Muscle of back (tissue), 13 donors: ENCODE measurements at places on chromosomes 2 and 18.

GRCh38 chr2:201574766-201575165 is 68.5 kb downstream of the TMEM237 start:
- DNase-seq, result no peak

- no peak for DNase-seq
Measured at GRCh38 chr2:16112251-16112971, 172.1 kb downstream of the MYCN start.

- DNase-seq, result no peak
Measured at GRCh38 chr2:71850306-71850801, 297.3 kb downstream of the CYP26B1 start.

GRCh38 chr2:95388856-95389244 is 13.7 kb upstream of the FAHD2A start:
- no peak for DNase-seq

- no peak for DNase-seq
Measured at GRCh38 chr2:128640166-128640844, 321.6 kb upstream of the HS6ST1 start.

- no peak for DNase-seq
Measured at GRCh38 chr2:235898766-235899165, 269.4 kb downstream of the GBX2 start.

DNA sequence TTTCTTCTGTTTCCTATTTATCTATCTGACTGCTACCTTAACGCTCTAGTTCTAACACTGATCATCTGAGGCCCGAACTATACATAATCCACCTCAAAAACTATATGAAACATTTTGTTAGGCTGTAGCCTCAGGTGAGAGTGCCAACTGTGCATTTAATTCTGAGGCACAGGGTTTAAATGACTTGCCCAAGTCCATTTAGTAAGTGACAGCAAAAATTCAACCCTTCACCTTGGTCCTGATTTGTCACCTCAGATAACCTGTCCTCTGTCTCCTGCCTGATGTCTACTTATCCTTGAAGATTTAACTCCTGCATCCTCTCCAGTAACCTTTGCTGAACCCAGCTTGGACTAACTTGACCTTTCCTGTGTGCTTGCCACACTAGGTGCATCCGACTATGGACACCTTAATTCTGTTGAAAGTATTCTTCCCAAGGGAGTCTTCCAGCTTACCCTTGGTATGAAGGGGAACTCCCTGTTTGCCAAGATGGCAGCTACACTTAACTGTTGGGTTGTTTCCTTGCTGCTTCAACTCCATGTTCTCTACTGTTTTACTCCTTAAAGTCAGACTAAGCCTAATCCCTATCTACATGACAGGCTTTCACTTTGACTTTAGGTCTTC is 23.5 kb downstream of the CD302 start:
- DNase-seq, result no peak

- no peak for DNase-seq
Measured at GRCh38 chr18:42534313-42534712, 579.3 kb downstream of the PIK3C3 start.

DNA sequence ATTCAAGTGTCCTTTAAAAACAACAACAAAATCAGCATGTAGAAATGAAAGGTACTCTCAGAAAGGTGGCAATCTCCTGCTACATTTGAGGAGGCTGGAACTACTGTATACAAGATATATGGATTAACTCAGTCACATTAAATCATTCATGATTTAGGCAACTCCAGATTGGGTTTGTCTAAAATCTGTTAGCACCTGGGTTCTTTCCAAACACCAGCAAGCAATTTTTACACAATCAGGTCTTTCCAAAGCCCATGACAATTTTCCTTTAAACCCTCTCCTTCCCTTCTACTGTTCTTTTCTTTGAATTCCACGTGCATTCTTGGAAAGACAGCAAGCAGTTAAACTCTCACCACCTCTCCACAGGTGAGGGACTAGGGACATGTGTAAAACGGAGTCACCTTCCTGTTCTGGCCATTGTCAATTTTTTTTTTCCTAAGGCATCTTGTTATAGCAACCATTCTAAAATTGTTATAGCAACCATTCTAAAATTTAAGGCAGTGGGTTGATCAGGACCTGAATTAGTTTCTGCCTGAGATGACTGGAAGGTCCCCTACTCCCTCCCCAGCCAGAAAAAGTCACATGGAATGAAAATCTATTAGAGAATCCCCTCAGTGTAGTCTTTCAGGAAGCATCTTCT is 113.9 kb downstream of the ANKRD44 start:
- no peak for DNase-seq

DNA sequence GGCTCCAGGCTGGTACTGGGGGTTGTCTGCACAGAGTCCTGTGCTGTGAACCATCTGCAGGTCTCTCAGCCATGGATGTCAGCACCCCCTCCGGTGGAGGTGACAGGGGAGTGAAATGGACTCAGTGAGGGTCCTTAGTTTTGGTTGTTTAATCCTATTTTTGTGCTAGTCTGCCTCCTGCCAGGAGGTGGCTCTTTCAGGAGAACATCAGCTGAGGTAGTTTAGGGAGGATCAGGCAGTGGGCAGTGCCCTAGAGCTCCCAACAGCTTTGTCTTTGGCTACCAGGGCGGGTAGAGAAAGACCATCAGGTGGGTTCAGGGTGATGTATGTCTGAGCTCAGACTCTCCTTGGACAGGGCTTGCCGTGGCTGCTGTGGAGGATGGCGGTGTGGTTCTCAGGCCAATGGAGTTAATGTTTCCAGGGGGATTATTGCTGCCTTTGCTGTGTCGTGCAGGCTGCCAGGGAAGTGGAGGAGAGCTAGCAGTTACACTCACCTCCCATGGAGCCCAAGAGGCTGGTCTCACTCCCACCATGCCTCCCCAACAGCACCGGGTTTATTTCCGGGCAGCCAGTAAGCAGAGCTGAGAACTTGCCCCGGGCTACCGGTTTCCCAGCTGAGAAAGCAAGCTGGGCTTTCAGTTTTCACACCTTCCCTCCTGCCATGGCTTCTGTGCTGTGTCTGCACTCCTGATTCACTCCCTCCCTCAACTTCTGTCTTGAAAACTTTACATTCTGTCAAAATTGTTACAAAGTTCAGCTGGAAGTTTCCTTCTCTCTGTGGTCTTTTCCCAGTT is 563.4 kb downstream of the XIRP2 start:
- DNase-seq, result no peak

GRCh38 chr2:83971547-83971946 is 487.5 kb downstream of the SUCLG1 start:
- no peak for DNase-seq

DNA sequence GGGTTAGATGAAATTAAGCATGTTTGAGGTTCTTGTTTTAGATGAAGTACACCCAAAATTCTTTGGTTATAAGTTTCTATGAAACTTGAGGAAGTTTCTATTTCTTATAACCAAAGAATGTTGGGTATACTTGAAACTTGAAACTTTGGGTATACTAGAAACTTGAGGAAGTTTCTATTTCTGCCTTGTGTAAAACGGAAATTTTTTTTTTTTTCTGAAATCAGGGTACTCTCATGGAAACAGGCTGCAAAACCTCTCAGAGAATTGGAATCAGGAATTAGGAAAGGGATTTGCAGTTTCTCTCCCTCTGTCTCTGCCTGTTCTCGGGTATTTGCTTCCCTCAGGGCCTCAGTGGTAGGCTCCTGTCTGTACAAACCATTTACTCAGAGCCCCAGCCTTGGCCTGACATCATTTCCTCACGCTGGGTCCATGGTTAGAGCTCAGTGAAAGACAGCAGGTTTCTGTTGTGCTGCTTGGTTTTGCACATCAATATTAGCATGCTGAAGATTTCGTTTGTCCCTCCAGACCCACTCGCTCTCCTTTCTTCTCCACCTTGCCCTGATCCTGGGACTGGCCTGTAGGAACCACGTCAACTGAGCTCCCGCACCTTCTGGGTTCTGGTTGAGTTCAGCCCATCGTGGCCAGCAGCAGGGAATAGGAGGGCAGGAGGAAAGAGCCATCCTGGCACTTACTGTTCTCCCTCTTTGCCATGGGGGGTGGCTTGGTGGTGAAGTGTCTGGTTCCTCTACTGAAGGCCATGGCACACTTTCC is 106.4 kb downstream of the POLR1A start:
- DNase-seq, result no peak

GRCh38 chr2:69914950-69915945 is at the start of gene MXD1:
Gene MXD1 (plus strand): TSS chr2:69915109. CDS start chr2:69915331, 222 bp downstream.
- DNase-seq, result peak; percentile 17

GRCh38 chr2:13021470-13021957 is 304.8 kb downstream of the TRIB2 start:
- DNase-seq, result no peak

GRCh38 chr2:107414376-107414775 is 412.3 kb upstream of the RGPD4 start:
- no peak for DNase-seq

GRCh38 chr18:71221405-71221804 is 932.6 kb downstream of the SOCS6 start:
- no peak for DNase-seq

- DNase-seq, result no peak
Measured at GRCh38 chr2:95004287-95004686, 21.2 kb upstream of the MAL start.

DNA sequence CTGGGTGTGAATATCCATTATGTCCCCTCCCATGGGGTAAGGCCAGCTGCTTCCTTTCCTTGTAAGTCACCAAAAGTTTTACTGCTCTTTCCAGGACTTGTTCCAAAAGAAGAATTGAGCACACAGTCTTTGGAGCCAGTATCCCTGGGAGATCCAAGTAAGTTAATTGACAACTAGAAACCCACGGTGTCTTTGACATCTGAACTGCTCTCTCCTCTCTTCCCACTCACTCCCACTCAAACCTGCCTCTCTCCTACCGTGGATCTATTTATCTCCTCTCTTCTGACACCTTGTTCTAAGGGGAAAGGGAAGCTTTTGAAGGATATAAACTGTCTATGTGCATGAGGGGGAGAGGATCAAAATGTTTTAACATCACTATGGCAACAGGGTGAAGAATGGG is 86.7 kb downstream of the VIT start:
- peak; percentile 78 for DNase-seq

DNA sequence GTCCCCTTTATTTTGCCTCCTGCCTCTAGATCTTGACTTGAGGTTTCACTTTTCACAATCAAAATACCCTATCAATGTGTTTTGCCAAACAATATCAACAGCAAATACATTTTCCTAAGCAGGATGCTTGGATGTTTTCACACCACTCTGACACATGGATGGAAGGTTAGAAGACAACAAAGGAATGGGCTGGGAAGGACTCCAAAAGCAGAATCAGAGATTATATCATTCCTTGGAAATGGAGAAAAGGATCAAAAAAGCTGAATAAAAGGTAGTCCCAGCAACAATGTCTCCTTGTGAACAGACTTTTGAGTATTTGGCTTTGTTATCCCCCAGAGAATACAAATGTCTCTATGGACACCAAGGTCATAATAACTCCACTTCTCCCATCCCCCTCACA is 170.8 kb downstream of the ETAA1 start:
- no peak for DNase-seq

DNA sequence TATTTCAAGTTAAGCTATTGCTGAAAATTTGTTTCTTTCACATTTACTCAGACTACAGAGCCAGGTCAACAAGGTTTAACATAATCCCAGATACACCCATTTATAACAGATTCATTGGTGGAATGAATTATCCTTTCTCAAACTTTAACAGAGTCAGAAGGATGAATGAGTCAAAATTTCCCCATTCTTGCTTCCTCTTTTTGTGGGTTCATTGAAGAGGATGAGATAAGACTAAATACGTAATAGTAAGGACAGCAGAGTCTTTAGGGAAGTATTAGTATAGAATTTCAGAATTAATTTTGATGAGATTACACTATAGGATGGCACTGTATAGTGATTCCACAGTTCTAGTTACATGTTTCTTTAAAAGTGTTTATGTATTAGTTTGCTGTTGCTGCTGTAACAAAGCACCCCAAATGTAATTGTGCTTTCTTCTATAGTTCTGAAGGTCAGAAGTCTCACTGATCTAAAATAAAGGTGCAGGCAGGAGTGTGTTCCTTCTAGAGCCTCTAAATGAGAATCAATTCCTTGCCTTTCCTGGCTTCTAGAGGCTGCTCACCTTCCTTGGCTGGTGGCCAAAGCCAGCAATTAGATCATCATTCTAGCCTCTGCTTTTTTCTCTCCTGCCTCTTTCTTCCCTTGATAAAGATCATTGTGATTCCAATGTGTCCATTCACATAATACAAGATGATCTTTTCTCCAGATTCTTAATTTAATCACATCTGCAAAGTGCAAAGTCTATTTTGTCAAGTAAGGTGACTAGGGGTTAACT is 309.3 kb upstream of the PIK3C3 start:
- DNase-seq, result no peak

DNA sequence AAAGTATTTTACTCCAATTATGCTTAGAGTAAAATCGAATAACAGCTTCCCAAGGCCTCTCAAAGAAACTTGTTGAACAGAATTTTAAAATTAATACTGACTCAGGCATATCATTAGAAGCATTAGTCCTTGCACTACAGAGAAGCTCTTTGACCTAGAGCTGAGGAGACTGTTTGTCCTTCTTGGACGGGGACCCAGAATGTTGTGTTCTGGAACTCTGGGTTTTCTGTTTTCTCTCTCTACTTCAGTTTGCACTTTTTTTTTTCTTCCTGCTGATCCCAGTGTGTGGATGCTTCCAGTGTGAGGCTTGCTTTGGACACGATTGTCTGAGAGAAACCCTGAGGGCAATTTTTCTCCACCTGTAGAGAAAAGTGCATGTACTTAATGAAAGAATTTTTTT is 847.6 kb downstream of the SOCS6 start:
- no peak for DNase-seq

DNA sequence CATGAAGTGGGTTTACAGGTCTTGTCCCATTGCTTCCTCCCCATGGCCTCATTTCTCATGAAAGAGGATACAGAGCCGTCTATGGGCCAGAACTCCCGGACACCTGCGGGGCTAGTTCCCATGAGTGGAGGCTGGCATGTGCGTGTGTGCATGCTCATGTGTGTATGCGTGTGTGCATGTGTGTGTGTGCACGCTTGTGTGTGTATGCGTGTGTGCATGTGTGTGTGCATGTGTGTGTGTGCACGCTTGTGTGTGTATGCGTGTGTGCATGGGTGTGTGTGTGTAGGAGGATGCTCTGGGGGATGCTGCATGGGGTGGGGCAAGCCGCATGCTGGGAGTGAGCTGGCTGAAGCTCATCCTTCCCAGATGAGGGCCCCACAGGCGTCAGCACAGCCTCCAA is 20.8 kb downstream of the INHBB start:
- no peak for DNase-seq

DNA sequence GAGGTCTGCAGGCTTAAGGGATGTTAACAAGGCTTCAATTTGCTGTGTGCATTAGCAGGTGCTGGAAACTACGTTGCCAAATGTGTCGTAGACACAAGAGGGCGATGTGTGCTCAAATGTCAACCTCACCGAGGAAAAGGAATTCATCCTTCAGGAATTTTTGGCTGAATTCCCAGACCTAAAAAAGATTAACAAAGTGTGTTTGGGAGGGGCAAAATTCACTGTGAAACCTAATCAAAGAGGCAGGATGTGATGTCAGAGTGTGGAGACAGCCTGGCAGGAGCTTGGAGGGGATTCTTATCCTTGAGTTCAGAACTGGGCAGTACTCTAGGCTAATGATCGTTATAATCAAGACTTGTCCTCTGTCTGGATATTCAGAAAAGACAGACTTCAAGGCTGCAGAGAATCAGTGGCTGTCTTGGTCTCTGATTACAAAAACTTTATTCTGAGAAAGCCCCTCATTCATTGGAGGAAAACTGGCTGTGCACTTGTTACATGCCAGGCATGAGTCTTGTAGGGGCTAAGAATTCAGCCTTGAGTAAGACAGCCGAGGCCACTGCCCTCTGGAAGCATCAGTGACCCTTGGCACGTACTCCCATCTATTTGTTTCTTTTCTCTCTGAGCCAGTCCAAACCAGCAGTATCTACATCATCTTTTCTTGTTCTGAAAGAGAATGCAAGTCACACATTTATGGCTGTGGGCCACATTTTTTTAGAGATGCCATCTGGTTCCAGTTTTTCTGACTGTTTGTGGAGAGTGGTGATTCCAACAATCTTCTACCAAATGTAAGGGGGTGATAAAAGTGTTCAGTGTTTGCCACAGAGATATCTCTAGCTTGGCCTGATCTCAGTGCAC is 18.7 kb upstream of the SCYGR1 start:
- peak; percentile 82 for DNase-seq
